ENCODE measurements at places on chromosomes 4 and X.
A peak's percentile ranks its signal among the peaks of the same experiment; 100 is the strongest.

- DNase-seq, result no peak
Observed at GRCh38 chr4:5785806-5786680, 75.0 kb downstream of the EVC start.

DNA sequence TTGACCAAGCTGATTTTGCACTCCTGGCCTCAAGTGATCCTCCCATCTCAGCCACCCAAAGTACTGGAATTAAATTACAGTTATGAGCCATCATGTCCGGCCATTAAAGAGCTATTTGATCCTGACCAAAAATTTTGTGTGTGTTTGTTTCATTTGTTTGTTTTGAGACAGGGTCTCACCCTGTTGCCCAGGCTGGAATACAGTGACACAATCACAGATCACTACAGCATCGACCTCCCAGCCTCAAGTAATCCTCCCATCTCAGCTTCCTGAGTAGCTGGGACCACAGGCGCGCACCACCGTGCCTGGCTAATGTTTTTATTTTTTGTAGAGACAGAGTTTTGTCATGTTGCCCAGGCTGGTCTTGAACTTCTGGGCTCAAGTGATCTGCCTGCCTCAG is 82.9 kb upstream of the RBPJ start:
- DNase-seq, result no peak

- no peak for DNase-seq
Observed at GRCh38 chr4:99894998-99895397, 771 bp upstream of the LAMTOR3 start.

DNA sequence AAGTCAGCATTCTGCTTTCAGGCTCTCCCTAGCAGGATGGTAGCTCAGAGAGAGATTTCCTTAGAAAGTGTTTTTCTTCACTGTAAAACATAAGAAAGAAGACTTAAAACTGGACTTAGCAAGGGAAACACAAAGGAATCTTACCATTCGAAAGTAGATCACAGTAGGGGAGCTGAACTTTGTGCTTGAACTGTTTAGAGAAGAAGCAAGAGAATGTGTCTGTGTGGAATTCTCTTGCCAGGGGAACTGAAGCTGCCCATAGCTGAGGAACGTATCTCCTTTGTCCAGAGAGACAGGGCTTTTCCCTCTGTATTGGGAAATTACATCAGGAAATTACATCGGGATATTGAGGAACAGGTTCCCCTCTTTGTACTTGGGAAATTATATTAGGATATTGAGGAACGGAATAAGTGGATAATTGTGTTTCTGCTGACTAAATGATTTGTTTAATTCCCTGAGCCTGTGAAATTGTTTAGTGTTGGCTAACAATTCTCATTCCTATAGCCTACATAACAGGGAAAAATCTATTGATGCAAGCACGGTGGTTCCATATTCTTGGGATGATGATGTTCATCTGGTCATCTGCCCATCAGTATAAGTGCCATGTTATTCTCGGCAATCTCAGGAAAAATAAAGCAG is 21.2 kb downstream of the SRD5A3 start:
- no peak for DNase-seq

DNA sequence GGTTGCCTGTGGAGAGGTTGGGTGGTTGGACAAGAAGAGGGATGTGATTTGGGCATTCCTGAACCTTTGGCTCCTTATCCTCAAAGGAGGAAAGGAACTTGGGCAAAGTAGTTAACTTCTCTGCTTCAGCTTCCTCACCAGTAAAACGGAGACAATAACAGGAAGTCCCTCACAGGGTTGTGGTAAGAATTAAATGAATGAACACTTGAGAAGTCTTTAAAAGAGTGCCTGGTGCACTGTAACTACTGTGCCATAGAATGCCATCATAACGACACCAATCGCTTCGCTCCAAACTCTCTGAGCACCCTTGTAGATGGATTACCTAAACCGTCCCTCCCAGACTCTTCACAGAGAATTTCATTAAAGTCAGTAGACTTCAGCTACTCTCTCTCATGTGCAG is 10.5 kb downstream of the ZCCHC18 start:
- no peak for DNase-seq

DNA sequence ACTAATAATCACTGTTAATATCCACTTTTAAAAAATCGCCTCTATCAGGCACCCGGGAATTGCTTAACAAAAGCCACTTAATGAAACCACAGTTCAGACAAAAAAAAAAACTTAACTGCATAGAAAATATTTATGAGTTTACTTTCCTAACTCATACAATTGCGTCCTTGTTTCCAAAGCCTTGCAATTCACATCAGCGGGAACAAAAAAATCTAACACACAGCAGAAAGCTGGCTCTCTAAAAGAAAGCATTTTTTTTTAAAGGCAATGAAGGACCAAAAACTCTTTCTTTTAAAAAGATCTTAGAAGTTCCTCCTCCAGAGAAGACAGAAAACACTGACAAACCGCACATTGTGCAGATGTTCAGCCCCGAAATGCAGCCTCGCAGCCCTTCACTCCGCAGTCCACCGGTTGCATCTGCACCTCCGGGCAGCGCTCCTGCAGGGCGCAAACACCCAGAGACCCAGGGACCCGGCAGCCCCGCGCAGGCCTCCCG is 812 bp downstream of the FAT1 start:
- no peak for DNase-seq

GRCh38 chr4:1547131-1547855 is 136.8 kb downstream of the FAM53A start:
- no peak for DNase-seq

DNA sequence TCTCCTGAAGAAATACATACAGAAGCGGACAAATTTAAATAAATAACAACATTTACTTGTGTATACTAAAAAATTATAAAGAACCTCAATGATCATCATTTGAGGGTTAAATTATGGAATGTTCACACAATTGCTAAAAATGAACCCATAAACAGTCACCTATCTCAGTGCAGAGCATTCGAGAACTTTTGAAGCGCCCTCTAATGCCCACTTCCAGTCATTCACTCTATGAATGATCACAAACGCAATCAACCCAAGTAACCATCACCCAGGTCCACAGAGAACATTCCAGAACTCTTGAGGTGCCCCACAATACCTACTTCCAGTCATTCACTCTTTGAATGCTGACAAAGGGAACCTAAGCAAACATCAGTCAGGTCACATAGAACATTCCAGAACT is 103.5 kb upstream of the PLAC1 start:
- DNase-seq, result no peak

GRCh38 chr4:59814402-59815010 is 1385.6 kb upstream of the ADGRL3 start:
- DNase-seq, result no peak

GRCh38 chr4:10007793-10008608 is 13.3 kb downstream of the SLC2A9 start:
- DNase-seq, result no peak

DNA sequence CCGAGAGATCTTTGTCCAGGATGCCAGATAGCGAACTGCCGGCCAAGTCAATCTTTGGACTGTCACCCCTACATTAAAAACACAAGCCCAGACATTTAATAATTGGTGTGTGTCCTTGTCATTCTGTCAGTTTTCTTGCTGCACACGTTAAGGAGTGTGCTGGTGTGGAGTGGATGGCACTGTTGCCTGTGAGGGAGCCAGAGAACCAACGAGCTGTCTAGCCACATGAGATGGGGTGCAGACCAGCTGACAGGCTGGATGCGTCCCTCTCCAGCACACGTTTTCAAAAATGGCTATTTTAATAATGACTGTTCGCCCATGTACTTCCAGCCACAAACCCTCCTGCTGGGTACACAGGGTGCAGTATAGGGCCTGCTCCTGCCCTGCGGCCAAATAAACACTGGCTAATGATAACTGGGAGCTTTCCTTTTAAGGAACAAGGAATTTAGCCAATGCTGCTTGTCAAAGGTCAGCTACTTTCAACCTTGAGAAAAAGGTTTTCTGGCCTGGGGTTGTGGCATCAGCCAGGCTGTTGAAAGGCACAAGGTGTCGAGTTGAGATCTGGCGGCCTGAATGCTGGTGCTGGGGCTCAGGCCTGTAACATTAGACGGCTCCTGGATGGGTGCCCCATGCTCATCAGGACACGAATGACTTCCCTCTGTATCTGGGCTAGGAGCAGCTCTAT is 54.0 kb upstream of the MAP3K15 start:
- no peak for DNase-seq

GRCh38 chr4:37244583-37245390 is at the start of gene NWD2:
NWD2 (plus strand) TSS chr4:37244743; CDS start chr4:37245068, 325 bp downstream.
- no peak for DNase-seq

GRCh38 chr4:124437853-124438495 is 274.6 kb downstream of the ANKRD50 start:
- no peak for DNase-seq

- DNase-seq, result no peak
Observed at GRCh38 chr4:80615099-80615498, 279.6 kb downstream of the CFAP299 start.

GRCh38 chr4:54439831-54440243 is 210.7 kb downstream of the PDGFRA start:
- DNase-seq, result no peak

DNA sequence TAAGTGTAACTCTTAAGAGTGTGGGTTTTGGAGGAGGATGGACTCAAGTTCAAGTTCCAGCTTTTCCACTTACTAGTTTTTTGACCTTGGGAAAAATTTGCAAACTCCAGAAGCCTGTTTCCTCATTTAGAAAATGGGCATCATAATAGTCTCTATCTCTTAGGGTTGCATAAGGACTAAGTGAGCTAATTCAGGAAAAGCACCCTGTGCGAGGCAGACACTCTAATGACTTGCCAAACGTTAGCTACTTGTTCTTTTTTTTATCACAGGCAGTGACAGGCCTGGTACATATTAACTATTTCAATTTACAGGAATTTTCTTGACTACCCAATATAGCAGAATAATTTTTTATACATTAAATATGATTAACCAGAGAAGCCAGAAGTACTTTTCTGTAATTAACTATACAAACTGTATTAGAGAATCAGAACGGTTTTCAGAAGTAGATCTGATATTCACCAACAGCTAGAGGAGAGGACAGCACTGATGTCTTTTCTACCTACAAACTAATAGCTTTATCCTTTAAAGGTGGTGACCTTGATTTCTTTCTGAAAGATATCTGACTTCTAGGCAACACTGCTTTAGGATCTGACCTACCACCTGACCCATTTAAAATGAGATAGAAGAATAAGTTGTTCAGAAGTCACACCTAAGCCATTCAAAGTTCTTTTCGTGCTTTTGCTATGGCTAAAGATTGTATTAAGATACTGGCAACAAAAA is 139.6 kb upstream of the HAND2 start:
- no peak for DNase-seq

DNA sequence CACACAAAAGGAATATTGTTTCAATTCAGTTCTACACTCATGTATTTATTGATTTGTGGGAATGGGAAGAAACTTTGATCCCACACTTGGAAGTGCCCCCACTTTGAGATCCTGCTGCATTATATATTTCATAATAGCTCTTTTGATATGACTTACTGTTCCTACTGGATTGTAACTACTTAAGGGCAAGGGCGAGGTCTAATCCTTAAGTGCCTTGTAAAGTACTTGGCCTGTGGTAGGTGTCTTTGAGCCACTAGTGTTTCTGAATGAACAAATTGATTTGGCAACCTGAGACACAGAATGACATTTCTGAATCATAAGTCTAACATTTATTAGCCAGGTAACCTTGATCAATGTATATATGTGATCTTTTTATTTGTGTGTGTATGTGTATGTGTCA is 767.2 kb downstream of the RAB28 start:
- DNase-seq, result no peak

DNA sequence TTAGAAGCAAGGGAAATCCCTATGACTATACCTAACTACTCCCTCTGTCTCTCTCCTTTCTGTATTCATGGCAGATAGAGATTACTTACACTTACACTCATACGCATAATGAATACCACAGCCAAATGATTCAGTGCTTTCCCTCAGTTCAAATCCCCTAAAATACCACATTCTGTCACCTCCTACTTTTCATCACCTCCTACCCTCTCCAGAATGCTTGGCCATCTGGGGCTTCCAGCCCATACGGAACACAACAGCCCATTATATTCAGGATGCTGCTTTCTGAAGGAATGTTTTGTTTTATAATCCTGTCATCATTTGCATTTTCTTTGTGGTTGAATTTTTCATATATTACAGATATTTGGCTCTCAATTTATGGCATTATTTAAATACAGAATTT is 361.6 kb downstream of the GRIA2 start:
- no peak for DNase-seq

DNA sequence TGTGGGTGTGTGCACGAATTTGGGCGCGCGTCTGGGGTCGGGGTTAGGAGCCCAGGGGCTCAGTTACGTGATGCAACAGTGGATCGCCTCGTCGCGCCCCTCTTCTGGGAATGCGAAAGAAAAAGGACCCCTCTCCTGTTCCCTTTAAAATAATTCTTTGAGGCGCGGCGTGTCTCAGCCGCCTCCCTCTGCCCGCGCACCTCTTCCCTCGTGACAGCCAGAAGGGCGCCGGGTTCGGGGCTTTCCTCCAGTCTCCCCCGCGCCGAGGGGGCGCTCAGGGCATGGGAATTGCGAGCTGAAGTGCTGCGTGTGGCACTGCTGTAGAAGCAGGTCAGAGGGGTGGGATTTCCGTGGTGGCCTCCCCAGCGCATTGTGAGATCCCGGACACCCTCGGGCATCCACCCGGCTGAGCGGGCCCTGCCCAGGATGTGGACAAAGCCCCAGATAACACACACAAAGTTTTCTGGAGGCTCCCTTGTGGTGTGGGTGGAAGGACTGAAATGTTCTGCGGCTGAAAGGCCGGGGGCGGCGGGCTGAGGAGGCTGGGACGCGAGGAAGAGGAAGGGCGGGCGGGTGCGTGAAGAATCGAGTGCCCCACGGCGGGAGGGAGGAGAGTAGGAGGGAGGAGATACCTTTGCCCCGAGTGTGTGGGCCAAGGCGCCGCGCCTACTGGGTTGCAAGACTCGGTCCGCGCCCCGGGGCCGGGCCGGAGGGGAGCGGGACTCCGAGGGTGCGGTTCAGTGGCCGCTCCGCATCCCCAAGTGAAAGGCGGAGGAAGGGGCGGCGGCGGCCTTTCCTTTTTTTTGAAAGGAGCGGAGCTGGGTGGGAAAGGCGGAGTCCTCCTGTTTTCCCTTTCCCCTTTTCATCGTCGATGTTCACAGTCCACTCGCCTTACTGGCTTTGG is 752 bp downstream of the SEPTIN11 start:
- DNase-seq, result peak; percentile 7

- no peak for DNase-seq
Observed at GRCh38 chrX:6021316-6022091, 207.2 kb downstream of the NLGN4X start.

DNA sequence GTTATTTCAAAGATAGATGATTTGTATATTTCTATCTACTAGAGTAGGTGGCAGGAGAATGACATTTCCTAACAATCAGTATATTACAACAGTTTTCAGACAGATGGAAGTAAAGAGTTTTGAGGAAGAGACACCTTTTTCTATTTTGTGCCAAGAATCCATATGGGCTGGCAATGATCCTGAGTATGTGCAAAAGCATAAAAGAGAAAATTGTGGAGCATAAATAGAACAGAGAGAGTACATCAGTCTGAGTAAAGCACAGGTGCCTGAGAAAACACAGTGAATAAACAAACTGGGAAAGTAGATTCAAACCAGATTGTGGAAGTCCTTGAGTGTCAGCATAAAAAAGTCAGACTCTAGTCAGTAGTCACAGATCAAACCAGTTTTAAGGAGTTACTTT is 96.8 kb upstream of the WDR44 start:
- no peak for DNase-seq

- DNase-seq, result no peak
Observed at GRCh38 chrX:20527558-20528011, 260.9 kb upstream of the RPS6KA3 start.
